Activated T-cell treated with anti-CD3 and anti-CD28 coated beads for 24 hours (primary cell): ENCODE measurements at places on chromosomes 4 and X.

DNA sequence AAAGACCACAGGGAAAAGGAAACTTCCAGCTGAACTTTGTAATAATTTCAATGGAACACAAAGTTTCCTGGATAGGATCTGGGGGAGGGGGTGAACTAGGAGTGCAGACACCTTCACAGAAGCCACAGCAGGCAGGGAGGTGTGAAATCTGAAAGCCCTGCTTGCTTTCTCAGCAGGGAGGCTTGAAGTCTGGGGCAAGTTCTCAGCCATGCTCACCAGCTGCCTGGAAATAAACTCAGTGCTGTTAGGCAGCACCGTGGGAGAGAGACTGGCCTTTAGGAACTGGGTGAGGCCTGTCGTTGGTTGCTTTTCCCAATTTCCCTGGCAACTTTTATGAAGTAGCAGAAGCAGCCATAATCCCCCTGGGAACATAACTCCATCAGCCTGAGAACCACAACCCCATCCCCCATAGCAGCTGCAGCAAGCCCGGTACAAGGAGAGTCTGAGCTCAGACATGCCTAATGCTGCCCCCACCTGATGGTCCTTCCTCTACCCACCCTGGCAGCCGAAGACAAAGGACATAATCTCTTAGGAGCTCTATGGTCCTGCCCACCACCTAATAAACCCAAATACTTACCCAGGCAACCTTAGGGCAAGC lies 39.2 kb upstream of the NMU start:
- DNase-seq = no peak

DNA sequence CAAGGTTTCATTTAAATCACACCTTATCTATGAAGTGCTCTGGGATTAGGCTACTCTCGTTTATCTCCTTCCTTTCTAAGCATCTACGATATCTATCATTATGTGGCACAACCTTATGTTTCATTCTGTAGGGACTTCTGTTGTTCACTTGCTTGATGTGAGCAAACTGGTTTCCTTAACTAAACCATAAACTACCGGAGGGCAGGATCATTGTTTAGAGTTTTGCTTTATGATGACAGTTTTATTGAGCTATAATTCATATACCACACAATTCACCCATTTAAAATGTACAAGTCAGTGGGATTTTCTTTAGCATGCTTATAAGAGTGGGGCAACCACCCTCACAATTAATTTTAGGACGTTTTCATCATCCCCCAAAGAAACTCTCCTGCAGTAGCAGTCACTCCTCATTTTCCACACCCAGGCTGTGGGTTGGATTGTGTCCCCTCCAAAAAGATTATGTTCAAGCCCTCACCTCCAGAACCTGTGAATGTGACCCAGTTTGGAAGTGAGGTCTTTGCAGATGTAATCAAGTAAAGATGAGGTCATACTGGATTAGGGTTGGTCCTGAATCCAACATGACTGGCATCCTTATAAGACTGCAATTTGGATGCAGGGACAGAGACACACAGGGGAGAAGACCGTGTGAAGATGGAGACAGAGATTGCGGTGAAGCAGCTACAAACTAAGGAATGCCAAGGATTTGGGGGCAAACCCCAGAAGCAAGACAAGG lies 42.1 kb upstream of the SH3RF1 start:
- no peak for DNase-seq

GRCh38 chr4:108010167-108010566 lies 20.5 kb downstream of the HADH start:
- DNase-seq = no peak

GRCh38 chr4:172654457-172654856 lies 514.2 kb upstream of the GALNT7 start:
- no peak for DNase-seq

GRCh38 chr4:123554801-123555232 lies 158.2 kb downstream of the SPRY1 start:
- no peak for DNase-seq

DNA sequence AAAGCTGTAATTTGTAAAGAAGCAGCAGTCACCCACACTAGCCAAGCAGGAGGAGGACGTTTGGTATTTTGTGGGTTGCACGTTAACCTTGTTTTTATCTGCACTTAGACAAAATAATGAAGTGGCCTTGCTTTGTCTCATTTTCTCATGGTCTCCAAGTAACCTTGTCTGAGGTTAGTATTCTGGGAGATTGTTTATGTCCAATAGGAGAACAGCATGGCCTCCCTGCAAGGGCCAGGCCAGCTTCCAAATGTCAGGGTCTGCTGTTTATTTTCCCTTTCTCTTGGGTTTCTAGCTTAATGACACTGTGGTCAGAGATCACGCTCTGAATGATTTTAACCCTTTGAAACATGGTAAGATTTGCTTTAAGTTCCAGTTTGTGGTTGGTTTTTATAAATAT lies 29.9 kb downstream of the PNMA6E start:
- DNase-seq = no peak

DNA sequence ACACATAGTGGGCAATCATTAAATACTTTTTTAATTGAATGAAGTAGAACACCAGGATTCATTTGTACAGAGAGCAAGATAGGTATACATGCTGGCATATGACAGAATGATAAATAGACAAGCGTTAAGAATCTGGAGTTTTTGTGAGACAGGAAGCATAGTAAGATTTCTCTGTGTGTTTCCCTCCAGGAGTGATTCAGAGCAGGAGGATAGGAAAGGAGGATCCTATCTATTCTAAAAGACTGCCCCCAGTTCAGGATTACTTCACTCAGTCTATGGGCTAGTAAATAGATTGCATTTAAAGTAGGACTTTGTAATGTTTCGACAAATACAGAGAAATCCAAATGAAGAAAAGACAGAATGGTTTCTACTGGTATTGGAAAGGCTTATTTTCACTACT lies 423.7 kb downstream of the PDGFC start:
- no peak for DNase-seq

- peak; percentile 14 for DNase-seq
These were observed 376 bp downstream of the ABCG2 start for GRCh38 chr4:88158038-88158488.

- DNase-seq = no peak
These were observed 58.4 kb downstream of the SEPSECS start for GRCh38 chr4:25101836-25102235.

GRCh38 chr4:38710053-38710452 lies 46.1 kb downstream of the KLF3 start:
- DNase-seq = no peak

DNA sequence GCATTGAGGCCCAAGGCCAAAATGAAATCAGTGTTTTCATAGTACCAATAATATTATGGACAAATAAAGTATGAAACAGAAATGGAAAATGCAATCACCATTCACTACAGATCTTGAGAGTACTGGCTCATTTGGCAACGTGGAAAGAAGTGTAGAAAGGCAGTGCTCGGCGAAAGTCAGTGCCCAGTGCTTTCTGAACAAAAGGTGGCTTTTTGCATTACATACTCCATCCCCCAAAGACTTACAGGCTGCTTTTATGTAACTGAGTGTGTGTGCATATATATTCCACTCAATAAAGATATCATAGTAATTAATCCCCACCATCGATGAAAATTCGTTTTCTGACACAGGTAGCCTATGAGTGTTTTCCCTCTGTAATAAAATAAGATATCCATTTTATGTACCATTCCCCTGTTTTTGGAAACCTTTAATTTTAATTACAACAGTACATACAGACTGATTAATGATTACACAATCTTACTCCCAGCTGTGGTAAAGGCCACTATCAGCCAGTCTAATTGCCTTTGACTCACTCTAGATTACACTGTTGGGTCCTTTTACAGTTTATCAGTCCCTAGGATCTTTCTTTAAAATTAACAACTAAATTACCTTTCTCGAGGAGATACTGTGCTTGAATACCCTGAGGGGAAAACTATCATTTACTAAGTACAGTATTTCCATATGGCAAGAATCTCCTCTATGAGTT lies 65.9 kb downstream of the MAD2L1 start:
- no peak for DNase-seq

GRCh38 chr4:1310031-1310795 lies 20.5 kb downstream of the MAEA start:
- DNase-seq = no peak

DNA sequence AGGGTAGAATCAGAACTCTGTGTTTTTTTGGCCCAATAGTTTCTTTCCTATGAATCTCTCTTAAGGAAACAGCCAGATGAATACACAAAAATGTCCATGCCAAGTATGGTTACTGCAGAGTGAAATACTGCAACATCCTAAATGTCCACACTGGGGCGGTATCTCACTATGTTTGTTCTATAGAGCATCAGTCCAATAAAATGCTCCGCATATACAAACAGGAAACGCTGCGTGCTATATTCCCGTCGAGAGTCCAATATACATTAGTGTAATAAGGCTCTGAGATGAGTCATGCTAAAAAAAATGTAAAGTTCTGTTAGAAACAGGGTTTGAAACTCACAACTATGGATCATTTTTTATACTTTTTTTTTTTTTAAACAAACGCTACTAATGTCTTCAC lies 72.9 kb upstream of the ENOX2 start:
- DNase-seq = no peak

DNA sequence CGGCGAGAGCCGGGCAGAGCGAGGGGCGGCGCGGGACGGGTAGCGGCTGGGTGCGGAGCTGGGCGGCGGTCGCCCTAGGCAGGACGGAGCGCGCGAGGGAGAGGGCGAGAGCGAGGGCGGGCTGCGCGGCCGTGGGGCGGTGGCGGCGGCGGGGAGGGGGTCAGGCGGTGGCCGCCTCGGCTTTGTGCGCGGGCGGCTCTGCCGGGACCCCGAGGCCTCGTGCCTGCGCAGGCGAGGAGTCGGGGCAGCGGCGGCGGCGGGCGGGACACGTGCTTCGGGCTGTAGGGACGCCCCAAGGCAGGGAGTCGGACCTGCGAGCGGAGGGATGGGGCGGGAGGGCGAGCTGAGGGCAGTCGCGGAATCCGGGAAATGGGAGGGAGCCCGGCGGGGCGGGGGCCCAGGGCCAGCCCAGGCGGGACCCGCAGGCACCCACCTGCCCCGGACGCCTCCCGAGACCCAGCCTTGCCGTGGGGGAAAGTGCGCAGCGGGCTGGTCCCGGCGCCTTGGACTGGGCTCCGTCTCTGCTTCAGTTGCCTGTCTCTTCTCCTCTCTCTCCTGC lies 465 bp downstream of the BMPR1B start:
- no peak for DNase-seq

DNA sequence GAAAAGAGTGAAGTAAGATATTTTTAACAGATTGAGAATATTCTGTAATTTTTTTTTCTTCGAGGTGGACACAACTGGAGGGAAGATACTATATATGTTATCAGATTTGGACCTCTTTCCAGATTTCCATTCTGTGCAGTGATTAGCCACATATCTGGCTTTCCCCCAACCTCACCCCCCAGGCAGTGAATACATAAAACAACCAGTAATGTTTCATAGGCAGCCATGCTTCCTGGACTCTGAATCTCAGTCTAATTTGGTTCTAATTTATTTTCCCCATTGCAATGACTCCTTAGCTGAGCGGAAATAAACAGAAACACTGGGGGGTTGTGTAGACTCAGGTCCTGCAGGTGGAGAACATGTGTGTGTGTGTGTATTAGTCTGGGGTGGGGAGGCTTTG lies 226.5 kb downstream of the FBXW7 start:
- DNase-seq = no peak
